Stimulated activated CD8-positive, alpha-beta memory T cell treated with anti-CD3 and anti-CD28 coated beads, Interleukin-7, amount 100 ng/mL, for 4 hours (primary cell): ENCODE measurements at places on chromosomes 7 and 10.
A peak's percentile ranks its signal among the peaks of the same experiment; 100 is the strongest.

GRCh38 chr10:114823077-114823463 lies 1.5 kb downstream of the FHIP2A start:
- DNase-seq = no peak

GRCh38 chr7:50363327-50364060 lies 59.0 kb downstream of the IKZF1 start:
- DNase-seq = no peak

DNA sequence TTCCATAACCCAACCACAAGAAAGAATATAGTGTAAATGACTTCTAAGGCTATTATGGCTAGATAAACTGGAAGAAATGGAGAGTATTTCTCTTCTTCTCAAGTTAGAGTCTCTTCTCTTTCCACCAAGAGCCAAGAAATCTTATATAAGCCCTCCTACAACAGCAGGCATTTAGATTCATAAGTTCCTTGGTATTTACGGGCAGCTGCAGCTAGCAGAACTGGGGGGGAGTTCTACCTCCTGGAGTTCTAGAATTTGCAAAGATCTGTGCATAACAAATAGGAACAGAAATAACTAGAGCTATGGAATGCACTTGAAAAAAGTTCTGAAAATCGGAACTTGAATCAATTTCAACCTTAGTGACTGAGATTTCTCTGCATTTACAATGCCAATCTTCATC lies 715.2 kb upstream of the GRM3 start:
- no peak for DNase-seq

DNA sequence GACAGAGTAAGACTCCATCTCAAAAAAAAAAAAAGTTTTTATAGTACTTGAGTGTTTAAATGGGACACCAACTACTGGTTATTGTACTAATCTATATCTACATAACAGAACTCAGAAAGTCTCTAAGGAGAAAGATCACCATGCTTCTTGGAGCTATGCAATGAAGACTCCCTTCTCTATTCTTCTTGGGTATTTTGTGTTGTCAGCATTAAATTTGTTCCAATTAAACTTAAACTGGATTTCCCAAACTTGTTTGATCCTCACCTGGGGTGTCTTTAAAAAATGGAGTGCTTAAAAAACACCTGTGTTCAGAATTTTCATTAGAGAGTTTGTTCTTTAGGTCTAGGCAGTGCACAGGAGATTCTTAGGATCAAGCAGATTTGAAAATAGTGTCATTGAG lies 536.0 kb downstream of the GATA3 start:
- DNase-seq = no peak

- DNase-seq = no peak
Observed at GRCh38 chr7:149885191-149886017, 11.6 kb downstream of the ATP6V0E2 start.

- DNase-seq = no peak
Observed at GRCh38 chr7:46492466-46492865, 571.4 kb upstream of the IGFBP3 start.

DNA sequence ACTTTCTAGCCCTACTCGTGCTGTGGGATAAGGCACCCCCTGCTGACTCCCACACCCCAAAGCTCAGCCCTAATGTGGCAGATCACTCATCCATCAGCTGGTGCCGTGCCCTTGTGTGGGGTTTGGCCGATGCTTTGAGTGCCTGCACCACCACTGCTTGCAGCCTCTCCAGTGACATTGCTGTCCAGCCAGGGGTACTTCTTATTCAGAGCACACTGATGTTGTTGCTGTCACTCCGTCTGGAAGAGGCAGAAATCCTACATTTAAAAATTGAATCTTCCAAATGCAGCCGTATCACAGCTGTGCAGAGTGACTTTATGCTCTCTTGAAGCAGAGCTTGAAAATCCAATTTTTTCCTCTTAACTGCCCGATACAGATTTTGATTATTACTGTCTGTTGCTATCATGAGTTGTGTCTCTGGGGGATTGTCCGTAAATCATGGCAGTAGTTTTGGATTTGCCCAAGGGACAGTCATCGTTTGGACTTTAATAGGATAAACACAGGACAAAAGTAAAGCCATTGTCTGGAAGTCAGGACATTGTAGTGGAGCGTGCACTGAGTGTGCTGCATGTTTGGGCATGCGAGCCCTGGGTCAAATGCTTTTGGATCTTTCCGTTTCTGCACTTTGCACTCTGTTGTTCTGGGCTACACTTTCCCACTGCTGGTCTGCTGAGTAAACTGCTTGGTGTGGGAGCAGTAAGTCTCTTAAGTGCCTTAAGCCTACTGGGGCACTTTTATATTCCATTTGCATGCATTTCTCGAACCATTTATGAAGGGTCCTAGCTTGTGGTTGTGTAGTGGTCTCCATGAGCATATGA lies 128.2 kb downstream of the DOCK1 start:
- DNase-seq = no peak

GRCh38 chr7:837001-837400 lies 4.7 kb downstream of the SUN1 start:
- no peak for DNase-seq

DNA sequence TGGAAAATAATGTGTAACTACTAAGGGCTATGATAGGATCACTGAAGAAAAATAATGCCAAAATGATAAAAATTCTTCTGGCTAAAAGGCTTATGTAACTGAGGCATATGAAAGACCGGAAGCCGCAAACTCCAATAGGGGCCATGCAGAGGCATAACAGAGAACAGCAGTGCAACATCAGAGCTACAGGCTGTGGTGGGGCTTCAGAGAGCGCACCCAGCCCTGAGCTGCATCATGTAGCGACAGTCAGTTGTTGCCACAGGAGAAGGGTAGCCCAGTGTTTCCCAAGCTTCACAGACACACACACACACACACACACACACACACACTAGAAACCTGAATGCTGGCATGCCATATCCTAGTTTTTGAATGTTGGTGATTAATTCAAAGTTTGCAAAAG lies 9.3 kb downstream of the LLCFC1 start:
- DNase-seq = no peak

GRCh38 chr10:49228677-49229076 lies 40.5 kb upstream of the TMEM273 start:
- no peak for DNase-seq

GRCh38 chr10:23496727-23497126 lies 57.9 kb downstream of the OTUD1 start:
- no peak for DNase-seq

DNA sequence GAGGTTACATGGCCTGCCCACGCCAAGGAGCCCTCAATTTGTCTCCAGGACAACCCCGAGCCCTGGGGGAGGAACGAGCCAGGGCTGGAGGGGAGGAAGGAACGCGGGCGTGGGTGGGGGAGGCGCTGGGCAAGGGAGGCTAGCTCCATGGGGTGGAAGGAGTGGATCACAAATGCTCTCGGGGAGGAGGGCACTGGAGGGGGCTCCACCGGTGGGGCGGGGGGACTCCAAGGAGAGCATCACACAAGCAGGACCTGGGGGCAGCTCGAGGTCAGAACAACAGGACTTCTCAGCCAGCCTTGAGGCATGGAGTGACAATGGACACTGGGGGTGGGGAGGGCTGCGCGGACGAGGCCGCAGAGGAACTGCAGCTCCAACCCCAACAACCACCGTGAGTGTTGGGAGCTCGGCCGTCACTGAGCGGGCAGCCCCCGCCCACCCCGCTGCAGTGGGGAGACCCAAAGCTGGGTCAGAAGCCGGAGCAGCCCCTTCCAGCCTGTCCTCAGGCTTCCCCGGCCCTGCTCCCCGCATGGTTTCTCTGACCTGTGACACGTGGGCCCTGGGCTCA lies 41.1 kb downstream of the STK32C start:
- no peak for DNase-seq

- no peak for DNase-seq
Observed at GRCh38 chr7:37390114-37390513, 58.5 kb downstream of the ELMO1 start.

GRCh38 chr7:9240001-9240400 lies 806.6 kb downstream of the NXPH1 start:
- no peak for DNase-seq

DNA sequence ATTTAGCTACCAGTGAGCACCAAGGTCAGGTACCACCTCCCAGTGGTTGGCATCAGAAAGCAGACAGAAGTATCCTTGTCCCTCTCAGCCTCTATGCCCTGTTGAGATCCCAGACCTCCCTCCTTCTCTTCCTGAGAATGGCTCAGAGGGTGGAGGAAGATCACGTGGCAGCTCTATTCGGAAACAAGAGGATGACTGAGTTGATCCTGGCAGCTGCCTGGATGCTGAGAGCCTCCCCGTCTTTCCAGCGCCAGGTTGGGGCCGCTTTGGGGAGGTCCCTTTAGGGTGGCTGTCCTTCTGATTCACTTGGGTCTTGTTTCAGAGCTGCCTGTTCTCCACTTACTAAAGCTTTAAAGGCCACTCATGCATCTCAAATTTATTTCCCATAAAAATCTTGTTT lies 36.9 kb upstream of the NPFFR1 start:
- DNase-seq = no peak

DNA sequence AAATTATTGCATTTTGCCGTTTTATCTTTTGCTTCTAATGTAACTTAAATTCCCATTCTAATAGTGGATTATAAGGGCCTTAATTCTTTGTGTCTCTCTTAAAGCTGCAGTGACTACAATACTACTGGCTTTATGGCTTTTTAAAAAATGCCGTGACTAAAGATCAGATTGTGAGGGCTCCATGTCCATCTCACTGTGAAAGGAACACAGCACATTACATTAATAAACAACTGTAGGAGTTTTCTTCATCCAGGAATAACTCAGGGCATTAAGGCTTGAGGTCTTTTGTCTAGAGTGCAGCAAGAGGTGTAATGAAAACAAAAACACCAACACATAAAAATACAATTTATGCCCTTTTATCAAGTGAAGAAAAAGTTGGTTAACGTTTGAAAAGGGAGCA lies 205.3 kb downstream of the SKAP2 start:
- DNase-seq = no peak

- DNase-seq = no peak
Observed at GRCh38 chr10:66295602-66296001, 630.2 kb upstream of the LRRTM3 start.

DNA sequence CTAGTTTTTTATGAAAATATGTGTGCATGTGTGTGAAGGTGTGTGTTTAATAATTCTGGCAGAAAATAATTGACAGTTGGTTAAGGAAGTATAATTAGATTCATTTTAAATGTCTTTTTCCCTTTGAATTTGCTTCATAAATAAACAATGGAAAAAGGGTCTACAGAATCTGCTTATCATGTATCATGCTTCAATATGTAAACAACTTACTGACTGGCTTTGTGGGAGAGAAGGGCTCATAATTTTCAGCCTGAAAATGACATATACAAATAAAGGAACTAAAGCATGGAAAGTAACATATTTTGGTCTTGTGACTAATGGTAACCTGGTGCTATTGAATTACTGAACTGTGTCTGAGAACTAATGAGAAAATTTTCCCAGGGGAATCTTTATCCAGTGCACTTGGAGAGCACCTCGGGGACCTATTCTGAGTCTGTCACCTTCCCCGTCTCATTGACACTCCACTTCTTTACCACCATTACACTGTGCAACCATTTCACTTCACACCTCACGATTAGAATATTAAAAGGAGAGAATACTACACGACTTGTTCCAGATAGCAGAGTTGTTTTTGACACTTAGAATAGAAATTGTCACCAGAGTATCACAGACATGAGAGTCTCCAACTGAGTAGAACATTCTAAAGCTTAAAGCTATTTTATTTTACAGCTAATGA lies 298.6 kb downstream of the TFEC start:
- no peak for DNase-seq

- DNase-seq = no peak
Observed at GRCh38 chr7:17600340-17600752, 301.9 kb downstream of the AHR start.

- no peak for DNase-seq
Observed at GRCh38 chr10:101529725-101530553, 58.1 kb downstream of the POLL start.

GRCh38 chr10:98694014-98694413 lies 247.3 kb upstream of the HPS1 start:
- no peak for DNase-seq

GRCh38 chr10:122864901-122865300 lies 14.5 kb downstream of the FAM24B start:
- DNase-seq = no peak

DNA sequence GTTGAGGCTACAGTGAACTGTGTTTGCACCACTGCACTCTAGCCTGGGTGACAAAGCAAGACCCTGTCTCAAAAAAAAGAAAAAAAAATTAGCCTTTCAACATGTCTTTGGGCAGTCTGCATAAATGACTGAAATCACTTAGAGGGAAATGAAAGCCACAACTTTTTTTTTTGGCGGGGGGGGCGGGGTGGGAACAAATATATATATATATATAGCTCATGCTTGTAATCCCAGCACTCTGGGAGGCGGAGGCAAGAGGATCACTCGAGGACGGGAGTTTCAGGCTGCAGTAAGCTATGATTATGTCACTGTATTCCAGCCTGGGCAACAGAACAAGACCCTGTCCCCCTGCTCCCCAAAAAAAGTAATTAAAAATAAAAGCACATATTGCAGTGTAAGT lies 23.4 kb upstream of the MICU1 start:
- DNase-seq = no peak

GRCh38 chr7:85185424-85186082 lies 1.3 kb downstream of the SEMA3D start:
- no peak for DNase-seq

DNA sequence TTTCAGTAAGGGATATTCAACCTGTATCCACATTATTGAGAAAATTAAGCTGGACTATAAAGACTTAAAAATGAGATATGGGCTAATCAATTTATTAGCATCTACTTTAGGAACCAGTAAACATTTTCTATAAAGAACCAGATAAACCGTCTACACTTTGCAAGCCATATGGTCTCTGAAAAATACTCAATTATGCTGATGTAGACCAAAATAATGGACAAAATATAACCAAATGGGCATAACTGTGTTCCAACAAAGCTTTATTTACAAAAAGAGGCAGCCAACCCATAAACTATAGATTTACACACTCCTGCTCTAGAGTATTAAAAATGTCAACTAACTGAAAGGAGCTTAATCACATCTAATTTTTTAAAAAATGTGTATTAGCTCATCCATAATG lies 42.3 kb downstream of the TNPO3 start:
- DNase-seq = no peak

DNA sequence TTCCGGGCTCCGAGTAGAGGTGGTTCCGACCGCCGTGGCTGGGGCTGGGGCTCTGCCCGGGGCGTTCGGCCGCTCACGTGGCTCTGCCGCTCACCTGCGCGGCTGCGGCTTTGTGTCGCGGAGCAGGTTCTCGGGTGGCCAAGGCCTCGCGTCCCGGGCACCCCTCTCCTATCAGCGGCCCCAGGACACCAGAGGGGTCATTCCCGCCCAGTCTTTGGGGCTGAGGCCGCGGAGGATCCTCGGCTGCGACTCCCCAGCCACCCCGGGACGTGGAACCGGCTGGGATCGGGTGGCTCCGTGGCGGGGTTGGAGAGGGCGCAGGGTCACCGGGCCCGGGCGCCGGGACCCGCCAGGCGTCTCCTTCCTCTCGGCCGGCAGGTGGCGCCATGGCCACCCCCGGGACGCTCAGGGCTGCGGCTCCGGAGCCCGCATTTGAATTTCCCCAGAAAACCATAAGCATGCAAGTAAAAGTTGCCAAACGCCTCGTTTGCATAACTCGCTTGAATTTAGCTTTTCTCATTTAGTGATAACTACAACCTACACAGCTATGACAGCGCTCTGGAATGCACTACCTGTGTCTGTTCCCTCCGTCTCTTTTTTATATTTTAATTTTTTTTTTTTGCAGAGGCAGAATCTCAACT lies 1.2 kb downstream of the COL26A1 start:
- peak; percentile 14 for DNase-seq
